ENCODE measurements at places on chromosomes 5 and 9.

- DNase-seq: no peak
These were observed 87.9 kb downstream of the ANKH start for GRCh38 chr5:14783691-14784090.

DNA sequence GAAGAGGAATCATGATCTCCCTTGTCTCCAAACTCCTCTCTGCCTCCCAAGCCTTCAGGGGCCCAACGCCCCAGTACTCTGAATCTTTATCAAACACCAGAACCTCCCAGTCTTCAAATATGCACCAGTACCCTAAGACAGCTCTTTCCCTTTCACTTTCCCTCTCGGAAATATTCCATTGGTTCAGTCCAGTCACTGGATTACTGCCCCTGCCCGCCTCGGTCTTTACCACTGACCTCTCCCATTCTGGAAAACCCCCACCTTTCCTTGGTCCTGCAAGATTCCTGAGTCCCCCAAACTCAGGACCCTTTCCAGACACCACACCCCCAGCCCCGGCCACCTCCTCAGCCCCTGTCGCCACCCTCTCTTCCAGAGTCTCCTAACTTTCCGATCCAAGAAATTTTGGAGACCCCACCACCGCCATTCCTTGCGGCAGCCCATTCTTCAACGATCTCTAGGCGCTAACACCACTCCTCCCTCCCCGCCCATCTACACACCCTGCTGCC lies 674 bp downstream of the C5orf15 start:
- no peak for DNase-seq

GRCh38 chr5:159779481-159779880 lies 136.8 kb upstream of the ADRA1B start:
- no peak for DNase-seq

DNA sequence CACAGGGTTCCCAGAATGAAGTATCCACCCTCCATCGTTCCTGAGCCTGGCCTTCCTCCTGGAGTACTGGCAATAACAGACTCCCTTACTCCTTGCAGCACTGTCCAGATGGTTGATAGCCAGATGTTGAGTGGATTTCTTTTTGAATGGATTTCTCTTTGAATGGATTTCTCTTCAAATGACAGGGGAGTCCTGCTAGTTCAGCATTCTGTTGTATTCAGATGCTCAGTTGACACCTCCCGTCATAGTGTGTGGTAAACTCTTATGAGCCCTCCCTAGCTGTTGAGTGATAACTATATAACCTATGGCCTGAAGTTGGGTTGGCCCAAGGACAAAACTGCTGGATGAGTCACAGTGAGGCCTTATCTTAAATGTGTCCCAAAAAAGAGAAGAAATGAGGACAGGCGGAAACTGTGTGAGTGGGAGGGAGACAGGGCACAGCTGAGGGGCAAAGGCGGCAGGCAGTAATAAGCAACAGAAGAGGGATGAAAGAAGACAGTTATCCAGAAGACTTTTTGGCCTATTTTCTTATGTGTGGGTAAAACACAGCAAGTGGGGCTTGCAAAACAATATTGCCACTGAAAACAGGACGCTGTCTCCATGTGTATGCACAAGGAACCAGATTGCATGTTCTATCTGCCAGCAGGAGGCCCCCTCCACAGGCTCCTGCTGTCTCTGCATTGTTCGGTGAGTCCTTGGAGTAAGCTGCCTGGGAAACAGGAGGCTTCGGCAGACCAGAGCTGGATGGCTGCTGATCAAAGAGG lies 209.5 kb upstream of the S1PR3 start:
- DNase-seq: no peak
